NCI-H460 (cell line): ENCODE measurements at places on chromosomes 5 and 9. TPM values are rescaled to one million over a fixed set of nuclear protein-coding genes. Genes with fewer than 3 reads are reported as not detected.
A peak's percentile ranks its signal among the peaks of the same experiment; 100 is the strongest.

C5orf46 gene
- total RNA-seq = not detected in 2 replicates

PCSK1 gene
- total RNA-seq = 2.0 and 3.2 TPM in 2 replicates

PGM5 gene
- total RNA-seq = 0.07 TPM in 1 of 2 replicates, not detected in the other

CCNI2 gene
- not detected in 2 replicates for total RNA-seq

NPDC1 gene
- 30.3 and 35.5 TPM in 2 replicates for total RNA-seq

SH3TC2 gene
- 1.5 and 1.8 TPM in 2 replicates for total RNA-seq

PTPRD gene
- 45.3 and 50.4 TPM in 2 replicates for total RNA-seq

SMIM32 gene
- not detected in 2 replicates for total RNA-seq

ZBTB43 gene
- total RNA-seq = 8.0 and 30.6 TPM in 2 replicates

SLC31A1 gene
- 55.1 and 68.3 TPM in 2 replicates for total RNA-seq

SWI5 gene
- 48.0 and 54.0 TPM in 2 replicates for total RNA-seq

- DNase-seq = no peak
Measured at GRCh38 chr9:19022206-19022605, 10.8 kb downstream of the SAXO1 start.

DNA sequence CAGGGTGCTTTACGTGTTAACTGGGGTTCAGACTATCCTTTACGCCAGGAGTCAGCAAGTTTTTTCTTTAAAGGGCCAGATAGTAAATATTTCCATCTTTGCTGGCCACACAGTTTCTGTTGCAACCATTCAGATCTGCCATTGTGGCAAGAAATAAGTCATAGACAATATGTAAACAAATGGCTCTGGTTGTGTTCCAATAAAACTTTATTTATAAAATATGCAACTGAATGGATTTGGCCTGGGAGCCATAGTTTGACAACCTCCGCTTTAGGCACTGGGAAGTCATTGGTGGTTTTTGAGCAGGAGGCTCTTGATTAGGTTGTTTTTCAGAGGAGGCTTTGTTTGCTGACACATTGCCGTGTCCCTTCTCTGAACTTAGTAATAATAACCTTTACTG lies 90.7 kb downstream of the INSYN2B start:
- no peak for DNase-seq

GRCh38 chr5:22560147-22560546 lies 293.0 kb downstream of the CDH12 start:
- DNase-seq = peak; percentile 3

GRCh38 chr5:74816875-74817274 lies 49.3 kb downstream of the FAM169A start:
- no peak for DNase-seq

DNA sequence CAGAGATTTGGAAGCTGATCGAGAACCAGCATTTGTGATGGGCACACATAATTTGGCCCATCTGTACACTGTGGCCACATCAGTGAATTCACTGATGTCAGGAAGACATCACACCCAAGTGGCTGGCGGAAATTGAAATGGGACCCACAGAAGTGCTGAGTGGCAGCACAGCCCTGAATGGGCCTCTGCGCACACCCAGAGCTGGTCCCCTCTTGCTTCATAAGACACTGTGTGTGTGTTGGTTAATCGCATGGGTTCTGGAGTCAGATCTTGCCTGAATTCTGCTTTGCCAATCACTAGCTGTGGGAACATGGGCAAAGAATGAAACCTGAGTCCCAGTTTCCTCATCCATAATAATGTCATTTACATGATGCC lies 72.2 kb downstream of the PCSK5 start:
- DNase-seq = no peak

DNA sequence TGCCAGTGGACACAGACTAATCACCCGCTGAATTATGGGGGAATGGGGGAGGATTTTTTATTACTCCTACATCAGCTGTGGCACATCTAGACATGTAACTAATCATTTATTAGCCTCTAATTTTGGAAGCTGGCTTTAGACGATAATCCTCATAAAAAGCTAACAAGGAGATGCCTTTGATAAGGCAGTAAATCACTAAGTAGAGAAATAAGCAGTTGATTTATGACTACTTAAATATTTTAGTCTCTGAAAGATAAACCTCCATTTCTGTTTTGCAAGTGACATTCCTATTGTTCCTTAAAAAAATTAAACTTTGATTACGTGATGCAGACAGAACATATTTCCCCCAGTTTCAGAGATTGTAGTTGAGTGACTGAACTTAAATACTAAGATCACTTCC lies 206.4 kb upstream of the CDKN2B start:
- DNase-seq = no peak

DNA sequence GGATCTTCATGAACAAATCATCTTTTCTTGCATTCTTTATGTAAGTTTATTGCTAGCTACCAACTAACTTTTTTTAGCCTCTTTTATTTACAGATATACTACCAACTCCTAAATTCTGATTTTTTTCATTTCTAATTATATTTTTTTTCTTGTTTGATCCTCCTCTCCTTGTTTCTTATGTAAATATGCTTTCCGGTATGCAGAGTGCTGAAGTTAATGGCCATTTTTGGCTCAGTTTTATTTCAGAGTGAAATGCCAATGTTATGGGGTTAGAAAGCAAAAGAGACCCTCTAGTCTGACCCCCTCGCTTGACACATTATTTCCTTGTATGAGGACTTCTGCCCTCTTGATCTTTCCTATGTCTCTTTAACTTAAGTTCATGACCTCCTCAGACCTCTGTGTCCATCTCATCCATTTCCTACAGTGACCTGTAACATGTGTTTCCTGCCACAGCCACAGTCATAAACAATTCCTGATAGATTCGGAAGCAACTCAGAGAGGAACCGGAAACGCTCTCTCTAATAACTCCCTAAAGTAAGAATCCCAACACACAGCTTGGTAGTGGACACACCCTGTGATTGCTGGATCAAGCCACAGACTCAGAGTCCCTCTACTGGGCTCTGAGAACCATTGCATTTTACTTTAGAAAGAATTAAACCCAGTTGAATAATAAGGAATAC lies 42.9 kb upstream of the AFAP1L1 start:
- peak; percentile 69 for DNase-seq

- no peak for DNase-seq
Measured at GRCh38 chr5:113075019-113075418, 98.4 kb downstream of the DCP2 start.

DNA sequence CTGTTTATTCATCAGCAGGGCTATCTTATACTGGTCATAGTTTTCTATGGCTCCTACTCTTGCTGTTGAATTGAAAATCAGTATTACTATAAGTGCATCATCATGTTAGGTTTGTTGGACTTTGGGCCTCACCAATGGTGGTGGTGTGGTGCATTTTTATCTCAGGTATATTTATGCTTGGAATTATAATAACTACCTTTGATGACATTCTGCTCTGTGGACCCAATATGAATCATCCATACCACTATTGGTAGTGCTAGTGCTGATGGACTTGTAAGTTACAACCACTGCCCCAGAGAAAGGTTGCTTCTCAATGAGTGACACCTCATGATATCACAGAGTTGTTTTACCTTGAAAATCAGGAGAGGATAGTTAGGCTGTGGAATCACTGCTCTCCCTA lies 28.0 kb downstream of the IL9 start:
- DNase-seq = no peak

GRCh38 chr9:133987446-133987788 lies 4.7 kb downstream of the VAV2 start:
- no peak for DNase-seq

- DNase-seq = no peak
Measured at GRCh38 chr5:113050721-113051382, 74.3 kb downstream of the DCP2 start.

- no peak for DNase-seq
Measured at GRCh38 chr5:149040421-149040820, 22.4 kb downstream of the SH3TC2 start.

DNA sequence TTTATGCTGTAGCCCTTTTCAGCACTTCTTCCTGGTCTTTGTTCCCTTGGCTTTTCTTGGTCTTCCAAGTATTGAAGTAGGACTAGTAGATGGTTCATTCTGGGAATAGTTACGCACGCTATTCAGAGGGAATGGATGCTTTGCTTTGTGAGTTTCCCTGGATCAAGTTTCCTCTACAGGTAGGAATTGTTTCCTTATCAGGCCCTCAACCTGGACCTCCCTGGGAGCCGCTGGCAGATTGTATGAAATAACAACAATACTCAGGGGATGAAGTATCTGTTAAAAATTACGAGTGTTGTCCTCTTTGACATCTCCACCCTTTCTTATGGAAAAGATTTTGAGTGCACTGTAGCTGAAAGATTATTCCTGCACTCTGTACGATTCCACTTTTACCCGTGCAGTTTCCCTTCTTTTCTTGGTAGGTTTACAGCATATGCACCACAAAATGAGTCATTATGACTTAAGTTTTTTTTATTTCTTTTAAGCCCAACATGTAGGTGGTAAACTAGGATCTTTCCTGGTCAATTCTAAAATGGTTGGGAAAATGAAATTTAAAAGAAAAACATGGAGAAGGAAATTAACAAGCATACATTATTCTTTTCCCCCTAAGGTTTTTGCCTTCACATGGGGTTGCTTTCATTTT lies 57.9 kb downstream of the ARHGAP26 start:
- no peak for DNase-seq

DNA sequence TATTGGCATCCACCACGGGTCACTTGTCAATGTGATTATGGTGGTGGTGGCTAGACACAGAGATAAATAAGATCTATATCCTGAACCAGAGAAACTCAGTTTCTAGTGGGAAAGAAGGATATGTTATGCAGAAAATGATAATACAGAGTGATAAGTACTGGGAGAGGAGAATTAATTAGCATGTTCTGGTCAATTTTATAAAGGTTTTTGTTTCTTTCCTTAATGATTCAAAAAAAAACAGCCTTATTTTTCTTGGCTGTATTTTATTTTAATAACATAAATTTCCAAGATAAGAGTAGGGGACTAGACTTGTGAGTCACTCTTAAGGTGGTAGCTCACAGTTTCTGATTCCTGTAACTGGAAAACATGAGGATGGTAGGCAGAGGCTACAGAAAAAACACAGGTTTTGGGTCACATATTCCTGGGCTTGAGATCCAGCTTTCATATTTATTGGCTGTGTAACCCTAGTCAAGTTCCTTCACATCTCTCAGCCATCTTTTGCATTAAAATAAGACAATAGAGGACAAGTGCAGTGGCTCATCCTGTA lies 350.3 kb upstream of the RPS23 start:
- no peak for DNase-seq

DNA sequence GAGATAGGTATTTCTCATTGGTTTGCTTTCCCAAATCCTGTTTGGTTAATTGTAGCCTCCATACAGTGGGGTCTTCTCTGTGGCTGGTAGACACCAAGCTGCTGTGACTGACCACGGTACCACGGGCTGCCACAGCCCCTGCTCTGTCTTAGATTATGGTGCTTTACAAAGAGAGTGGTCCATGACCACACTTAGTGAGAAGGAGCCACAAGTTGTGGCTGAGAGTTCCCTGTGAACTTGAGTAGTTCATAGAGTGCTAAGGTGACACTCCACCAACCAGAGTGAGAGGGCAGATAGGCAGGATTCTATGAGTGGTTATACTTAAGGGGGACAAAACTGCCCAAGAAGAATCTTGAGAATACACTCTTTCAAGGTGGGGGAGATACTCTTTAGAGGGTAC lies 25.8 kb upstream of the ZBTB34 start:
- no peak for DNase-seq

GRCh38 chr5:40206030-40206429 lies 473.7 kb upstream of the PTGER4 start:
- DNase-seq = no peak

DNA sequence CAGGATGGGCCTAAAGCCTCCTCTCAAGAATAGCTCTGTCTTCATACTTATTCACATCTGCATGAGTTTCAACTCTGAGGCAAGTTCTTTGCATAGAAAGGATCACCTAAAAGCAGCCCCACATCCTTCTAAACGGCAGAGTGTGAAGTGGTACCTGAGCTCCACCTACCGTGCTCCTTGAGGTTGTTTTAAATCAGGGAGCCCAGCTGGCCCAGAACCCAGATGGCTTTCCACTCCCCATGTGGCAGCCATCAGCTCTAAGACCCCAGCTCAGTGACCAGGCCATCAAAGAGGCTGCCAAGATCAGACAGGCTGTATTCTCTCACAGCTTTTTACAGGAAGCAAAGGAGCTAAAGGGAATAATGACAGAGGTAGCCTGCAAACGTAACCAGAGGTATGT lies 299.3 kb downstream of the RASEF start:
- no peak for DNase-seq

DNA sequence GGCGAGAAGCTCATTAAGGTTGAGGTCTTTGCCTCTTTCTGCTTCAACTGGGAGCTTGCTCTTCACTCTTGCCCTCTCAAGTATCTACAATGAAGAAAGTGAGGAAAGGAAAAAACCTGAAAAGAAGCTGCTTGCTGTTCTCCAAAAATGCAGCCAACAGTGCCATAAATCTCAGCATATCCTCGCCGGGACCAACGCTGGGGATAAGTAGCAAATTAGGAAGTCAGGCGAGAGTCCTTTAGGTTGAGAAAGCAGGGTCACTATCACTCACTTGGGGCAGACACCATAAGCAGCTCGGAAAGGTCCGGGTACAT lies 399 bp downstream of the NUP155 start:
- no peak for DNase-seq

DNA sequence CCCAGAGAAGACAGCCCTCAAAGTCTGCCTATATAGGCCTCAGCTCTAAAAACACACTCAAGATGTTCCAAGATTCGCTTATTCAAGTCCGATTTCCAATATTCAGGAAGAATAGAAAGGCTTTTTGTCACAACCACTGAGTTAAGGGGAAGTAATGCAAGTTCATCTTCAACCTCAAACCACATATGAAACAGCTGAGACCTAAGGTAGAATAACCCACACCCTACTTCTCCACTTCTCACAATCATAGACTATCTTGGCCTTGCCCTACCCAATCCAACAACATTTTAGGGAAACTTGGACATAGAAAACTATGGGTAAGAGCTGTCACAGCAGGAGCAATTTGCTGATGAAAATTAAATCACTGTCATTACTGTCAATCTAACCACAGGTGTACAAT lies 152.0 kb upstream of the LRRTM2 start:
- DNase-seq = no peak

DNA sequence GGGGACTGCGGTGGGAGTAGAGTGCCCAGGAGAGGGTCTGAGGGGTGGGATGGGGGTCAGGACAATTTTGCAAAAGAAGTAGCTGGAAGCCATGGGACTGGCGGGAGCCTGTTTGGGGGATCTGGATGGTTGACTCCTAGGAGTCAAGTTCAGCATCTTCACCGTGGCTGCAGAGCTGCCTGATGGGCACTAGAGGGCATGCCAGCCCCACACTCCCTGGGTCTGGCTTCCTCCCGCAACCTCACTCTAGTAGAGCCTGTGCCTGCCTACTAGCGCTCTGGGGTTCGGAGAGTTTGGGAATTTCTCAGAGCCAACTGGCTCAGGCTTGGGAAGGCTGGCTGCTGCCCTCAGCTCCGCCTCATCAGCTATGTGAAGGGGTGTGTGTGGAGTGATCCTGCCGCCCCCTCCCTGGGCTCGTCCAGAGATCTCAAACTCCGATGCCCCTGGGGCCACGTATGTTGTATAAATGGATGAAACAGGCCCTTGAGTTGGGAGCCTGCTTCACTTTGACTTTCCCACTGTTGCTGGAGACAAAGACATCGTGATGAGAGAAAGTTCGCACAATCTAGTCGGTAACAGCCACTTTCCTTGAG lies 10.8 kb downstream of the TSPAN17 start:
- DNase-seq = peak; percentile 59

DNA sequence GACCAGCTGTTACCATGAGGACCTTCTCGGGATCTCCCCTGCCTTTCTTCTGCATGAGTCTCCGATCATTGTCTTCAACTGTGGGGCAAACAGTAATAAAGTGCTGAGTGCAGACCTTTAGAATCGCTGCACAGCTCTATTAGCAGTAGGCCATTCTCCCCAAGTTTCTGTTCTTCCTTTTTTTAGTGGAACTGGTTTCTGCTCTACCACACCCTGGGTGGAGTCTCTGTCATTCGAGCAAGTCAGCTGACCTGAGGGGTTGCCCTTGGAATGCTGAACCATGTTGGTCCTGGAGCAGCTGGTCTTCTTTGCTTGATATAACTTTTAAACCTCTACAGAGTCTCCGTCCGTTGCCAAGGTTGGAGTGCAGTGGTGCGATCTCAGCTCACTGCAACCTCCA lies 33.4 kb upstream of the GNPDA1 start:
- no peak for DNase-seq
